ENCODE measurements at places on chromosomes 6 and 20.

- DNase-seq: no peak
Observed at GRCh38 chr20:37432606-37433005, 86.7 kb downstream of the SRC start.

DNA sequence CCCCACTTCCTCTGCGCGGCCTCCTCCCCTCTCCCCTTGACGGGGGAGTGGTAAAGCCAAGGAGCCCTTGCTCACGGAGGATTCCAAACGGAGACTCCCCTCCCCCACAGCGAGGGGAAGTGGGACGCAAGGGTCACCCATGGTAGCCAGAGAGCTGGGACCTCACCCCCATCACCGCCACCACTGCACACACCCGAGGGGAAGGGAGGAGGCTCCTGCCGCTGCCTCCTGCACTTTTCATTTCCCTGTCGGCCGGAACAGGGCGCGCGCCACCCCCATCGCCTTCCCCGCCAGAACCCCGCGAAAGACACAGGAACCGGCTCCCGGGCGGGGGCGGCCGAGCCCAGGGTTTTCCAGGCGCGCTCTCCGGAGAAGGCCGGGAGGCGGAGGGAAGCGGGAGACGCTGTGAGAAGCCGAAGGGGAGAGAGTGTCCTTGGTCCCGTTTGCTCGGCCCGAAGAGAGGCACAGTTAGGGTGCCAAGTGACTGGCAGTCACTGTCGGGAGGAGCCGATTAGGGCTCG, 789 bp downstream of the CCND3 start:
- peak; percentile 27 for DNase-seq

- peak; percentile 73 for DNase-seq
Observed at GRCh38 chr6:155418017-155418761, 37.5 kb downstream of the NOX3 start.

DNA sequence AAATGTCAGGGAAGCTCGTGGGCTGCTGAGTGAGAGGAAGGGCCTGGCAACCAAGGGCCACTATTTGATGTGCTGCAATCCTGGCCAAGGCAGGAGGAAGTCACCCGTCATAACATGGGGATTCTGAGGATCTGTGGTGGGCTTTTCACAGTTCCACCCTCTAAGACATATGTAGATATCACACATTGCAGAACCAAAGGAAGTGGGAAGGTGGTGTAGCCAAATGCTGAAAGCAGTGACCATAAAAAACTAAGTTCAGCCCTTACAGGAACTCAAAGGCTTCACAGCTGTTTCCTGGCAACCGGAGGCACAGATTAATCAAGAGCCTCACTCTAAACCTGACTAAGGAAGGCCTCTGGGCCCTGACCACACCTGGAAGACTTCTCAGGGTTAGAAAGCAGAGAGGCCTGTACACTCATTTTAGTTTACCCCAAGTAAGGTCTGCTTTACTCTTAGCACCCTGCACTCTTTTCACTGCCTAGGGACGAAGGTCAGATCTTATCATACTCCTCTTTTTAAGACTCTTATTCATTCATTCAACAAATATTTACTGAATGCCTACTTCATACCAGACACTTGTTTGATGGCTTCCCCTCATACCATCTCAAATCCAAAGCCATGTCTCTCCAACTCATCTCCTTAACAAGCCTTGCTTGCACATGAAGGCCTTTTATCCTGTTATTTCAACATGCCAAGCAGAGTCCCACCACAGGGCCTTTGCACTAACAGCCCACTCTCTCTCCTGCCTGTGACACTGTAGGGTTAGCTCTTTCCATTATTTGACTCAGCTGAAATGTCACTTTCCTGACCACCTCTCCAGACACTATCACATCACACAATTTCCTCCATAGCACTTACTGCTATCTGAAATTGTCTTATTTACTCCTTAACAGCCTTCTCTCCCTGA, 2.6 kb downstream of the UBE2V1 start:
- DNase-seq: peak; percentile 70

DNA sequence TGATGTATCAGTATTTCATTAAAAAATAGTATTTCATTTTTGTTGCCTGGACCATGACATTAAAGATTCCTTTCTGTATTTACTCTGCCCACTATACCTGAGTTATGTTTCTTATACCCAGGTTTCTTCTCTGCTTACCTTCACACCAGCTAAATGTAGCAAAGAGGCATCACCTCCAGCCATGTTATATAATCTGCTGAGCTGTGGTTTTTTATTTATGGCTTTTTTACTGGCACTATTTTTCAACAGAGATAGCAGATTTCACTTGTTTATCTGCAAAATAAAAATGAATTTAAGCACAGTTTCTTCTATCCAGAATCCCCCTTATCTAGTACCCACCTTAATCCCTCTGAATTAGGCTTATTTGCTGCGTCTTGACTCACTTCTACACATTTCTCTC, 979.0 kb upstream of the MAN1A1 start:
- DNase-seq: no peak

DNA sequence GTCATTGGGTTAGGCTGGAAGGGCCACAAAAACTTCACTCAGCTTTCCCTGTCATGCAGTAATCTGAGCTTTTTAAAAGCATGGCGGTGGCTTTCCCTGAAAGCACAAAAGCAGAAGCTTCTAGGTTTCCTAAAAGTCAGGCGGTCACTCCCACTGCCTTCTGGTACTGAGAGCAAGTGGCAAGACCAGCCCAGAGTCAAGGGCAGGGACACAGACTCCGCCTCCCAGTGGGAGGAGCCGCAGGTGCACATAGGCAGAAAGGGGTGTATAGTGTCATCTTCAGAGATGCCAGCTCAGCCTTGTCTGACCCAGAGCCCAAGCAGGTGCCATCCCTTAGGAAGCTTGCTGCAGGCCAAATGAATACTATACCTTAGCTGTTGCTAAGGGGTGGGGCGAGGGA, 18.0 kb upstream of the PACSIN1 start:
- no peak for DNase-seq

GRCh38 chr6:132499757-132500156, 13.2 kb downstream of the STX7 start:
- DNase-seq: no peak

DNA sequence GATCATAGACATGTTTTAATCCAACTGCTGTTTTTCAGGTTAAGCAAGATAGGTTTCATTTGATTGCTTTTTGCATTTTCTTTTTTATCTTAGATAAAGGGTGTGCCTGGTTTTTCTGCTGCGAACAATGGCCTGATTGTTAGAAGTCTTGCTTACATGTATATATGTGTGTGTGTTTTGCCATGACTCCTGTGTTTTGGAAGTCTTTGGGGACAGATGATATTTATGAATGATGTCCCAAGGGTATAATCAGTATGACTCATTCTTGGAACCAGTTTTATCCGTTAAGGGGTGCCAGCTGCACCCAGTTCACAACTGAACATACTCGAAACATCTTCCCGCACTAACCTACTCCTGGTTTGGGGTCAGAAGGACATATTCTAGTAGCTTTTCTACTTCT, 230.1 kb upstream of the SUPT3H start:
- no peak for DNase-seq

GRCh38 chr6:85314586-85314985, 135.3 kb upstream of the NT5E start:
- DNase-seq: no peak

DNA sequence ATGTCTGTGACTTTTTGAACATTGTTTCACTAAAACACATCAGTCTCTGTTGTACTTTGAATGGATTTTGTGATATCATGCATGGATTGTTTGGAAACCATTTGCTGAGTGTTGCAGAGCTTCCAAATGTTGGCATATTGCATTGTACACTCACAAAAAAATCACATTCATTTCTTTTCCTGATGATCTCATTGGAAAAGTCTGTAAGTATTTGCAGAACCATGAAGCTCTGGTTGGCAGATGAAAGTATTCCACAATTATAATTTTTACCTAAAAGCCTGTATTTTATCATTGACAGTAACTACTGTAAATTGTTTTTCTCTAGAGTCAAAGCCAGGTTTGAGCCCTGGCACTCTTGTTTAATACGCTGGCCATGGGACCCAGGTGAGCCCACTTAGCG, 42.1 kb downstream of the VAPB start:
- DNase-seq: no peak
